T47D (cell line): ENCODE measurements at places on chromosomes 12 and 14.

- DNase-seq: no peak
These were observed 13.2 kb downstream of the TCL1B start for GRCh38 chr14:95699412-95699811.

DNA sequence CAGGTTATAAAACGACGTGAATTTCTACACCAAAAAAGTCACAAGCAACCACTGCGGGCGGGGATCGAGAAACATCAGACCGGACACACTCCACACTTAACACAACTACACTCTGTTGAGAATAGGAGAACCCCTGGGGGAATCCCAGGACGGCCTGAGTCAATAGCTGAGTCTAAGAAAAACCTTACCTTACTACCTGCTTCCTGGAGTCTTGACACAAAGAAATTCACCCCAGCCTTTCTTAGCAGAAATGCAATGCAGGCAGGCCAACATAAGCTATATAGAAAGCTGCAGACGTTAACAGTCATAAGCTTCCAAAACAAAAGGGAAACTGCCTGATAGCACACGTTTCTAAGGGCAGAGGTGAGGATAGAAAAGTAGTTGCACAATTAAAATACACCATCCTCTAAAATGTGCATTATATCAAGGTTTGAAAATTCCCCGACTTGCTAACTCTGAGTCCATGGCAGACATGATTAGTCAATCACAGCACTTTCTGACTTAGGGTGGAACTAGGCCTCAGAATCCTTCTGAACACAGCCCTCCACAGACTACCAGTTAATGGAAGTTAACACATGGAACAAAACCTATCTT is 68.0 kb downstream of the CCDC88C start:
- DNase-seq: no peak

DNA sequence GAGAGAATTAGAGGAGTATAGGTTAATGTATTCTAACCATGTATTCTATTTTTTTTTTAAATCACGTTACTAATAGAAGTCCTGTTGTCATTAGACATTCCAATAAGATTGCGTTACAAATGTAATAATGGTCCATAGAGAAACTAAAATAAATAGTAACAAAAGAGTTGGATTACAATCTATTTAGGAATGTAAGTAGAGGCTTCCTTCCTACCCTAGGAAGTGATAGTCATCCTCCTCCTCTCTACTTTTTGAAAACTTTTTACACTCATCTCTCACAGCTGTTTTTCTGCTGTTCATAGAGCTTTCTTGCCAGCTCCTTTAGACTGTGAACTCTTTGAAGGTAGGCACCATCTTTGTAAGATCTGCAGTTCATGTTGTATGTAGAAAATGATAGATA is 23.6 kb downstream of the TRHDE start:
- DNase-seq: no peak

DNA sequence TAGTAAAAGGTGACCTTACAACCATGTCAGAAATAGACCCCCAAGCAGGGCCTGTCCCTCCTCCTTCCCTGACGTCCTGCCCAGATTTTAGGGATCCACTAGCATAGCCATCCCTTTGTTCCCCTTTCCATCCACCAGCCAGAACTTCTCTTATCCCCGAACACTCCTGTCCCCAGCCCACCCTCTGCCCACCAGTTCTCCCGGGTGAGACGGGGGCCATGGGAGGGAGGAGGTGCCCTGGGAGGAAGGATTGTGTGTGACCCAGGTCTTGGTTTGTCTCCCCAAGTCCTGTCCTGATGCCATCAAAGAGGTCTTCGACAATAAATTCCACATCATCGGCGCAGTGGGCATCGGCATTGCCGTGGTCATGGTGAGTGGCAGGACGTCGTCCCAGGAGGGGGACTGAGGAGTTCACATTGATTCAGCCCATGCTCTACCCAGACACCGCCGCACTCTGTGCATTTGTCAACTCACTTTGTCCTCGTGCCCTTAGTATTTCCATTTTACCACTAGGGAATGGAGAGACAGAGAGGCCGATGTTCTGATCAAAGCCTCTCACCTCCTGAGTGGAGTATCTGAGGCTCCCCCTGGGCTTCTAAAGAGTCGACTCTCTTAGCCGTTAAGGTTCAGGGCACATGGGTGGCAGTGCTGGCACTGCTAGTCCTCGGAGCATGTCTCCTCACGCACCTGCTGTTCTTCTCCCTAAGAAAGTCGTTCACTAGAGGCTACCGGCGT is 35.9 kb downstream of the CD9 start:
- DNase-seq: no peak

DNA sequence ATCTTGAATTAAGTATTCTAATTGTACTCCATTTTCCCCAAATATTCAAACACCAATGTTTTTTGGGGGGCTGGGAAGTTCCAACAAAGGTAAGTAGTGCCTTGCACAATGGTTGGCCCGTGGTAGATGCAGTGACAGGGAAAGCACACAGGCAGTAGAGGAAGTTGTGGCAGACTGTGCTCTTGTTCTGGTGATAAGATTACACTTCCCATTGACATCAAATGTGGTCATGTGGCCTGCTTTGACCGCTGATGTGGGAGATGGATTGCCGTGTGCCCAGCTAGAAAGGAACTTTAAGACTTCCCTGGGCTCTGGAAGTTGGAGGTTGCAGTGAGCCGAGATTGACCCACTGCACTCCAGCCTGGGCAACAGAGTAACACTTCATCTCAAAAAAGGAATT is 223.8 kb downstream of the VRK1 start:
- no peak for DNase-seq

GRCh38 chr12:2402073-2402579 is 349.3 kb downstream of the CACNA1C start:
- DNase-seq: no peak

- DNase-seq: no peak
These were observed 11.5 kb downstream of the NKX2-1 start for GRCh38 chr14:36508418-36509068.

- DNase-seq: no peak
These were observed 2.4 kb downstream of the SH2B3 start for GRCh38 chr12:111408116-111408440.

DNA sequence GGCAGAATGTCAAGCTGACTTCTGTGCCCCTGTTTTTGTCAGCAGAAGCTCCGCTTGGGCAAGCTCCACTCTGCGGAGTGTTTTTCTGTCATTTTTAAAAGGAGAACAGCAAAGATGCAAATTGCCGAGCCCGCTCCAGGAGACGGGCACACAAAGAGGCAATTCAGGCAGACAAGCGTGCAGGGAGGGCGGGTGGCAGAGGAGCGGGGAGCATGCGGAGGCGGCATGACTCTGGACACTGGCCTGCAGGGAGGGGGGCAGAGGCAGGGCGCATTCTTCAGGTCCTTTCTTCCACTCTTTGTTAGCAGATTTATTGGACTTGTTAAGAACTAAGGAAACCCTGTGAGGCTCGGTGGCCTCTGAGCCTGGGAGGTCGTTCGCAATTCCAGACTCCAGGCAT is 187.3 kb upstream of the RMST start:
- no peak for DNase-seq

DNA sequence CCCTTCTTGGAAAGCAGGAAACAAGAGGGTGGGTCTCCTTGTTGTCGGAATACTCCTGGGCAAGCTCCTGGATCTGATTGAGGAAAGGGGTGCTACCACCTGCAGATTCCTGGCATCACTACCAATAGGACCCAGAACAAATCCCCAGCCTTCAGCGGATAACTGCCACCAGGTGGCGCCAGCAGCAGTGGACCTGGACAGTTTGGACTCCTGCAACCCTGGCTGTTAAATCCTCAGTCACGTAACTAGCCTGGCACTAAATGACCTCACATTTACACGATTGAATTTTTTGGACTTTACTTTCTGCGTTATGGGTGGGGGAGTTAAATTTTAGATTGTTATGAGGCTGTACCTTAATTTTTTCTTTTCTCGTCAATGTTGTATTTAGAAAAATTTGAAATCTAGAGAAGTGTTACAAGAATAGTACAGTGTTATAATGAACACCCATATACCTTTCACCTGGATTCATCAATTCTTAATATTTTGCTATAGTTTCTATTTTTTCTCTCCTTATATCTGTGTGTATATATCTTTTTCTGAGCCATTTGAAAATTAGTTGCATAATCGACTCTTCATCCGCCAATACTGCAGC is 95.6 kb downstream of the GAS2L3 start:
- DNase-seq: peak; percentile 87

DNA sequence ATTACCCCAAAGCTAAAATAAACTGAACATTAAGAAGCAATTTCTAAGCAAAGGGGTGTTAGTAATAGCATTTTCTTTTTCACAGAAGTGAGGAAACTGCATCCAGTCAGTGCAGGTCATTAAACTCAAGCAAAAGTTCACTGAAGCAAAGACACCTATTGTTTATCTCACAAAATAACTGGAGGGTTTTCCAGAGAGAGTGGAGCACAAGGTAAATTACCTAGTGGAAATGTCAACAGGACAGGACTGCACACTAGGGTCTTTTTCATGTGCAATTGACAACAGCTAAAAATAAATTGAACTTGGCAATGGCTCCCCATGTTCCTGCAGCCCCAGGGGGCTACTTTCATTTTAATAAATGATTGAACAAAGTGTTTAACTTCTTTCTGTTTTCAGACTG is 742.0 kb downstream of the GALC start:
- DNase-seq: no peak

DNA sequence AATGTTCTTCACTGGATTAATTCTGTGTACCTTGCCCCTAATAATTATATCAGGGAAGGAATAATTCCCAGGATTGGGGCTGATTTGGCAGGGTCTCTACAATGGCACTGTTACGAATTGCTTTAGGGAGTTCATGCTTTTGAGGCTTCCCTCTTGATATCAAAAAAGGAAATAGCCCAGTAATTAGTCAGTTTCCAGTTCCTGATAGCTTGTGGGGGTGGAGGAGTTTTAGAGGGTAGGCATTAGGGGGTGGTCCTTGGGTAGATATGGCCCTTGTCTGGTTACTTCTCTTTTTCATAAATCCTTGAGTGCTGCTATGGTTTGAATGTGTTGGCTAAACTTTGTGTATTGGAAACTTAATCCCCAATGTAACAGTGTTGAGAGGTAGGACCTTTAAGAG is 6.1 kb upstream of the SRSF5 start:
- DNase-seq: no peak

DNA sequence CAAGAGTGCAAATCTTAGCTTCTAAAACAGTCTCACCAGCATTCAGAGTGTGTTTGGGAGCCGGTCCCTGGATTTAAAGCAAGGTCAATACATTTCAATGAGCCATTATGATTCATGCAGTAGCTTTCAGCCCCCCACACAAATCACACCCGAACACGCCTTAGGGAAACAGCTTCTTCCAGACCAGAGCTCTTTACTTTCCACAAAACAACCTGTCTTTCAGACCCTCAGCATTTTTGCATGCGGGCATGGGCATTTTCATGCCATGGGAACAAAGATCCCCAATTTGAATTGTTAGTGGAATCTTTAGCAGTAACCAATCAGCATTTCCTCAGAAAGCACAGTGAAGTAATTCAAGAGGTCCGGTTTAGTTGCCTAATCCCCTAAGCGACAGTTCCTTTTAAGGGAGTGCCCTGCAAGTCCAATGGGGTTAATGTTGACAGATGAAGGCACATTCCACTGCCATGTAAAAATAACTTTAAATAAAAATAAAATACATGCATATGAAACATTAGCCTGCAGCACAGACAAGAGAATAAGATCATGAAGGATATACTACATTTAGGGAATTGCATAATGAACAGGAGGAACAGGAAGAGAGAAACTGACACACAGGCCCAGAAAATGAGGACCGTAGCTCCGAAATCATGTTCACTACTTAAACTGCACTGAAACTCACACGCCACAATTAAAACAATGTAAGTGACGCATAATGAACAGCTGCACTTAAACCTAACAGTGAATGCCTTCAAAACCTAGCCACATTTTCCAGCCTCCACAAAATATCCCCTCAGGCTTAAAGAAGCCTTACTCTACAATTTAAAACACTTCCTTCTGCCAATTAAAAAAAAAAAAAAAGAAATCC is 4.0 kb downstream of the VPS37B start:
- peak; percentile 46 for DNase-seq

DNA sequence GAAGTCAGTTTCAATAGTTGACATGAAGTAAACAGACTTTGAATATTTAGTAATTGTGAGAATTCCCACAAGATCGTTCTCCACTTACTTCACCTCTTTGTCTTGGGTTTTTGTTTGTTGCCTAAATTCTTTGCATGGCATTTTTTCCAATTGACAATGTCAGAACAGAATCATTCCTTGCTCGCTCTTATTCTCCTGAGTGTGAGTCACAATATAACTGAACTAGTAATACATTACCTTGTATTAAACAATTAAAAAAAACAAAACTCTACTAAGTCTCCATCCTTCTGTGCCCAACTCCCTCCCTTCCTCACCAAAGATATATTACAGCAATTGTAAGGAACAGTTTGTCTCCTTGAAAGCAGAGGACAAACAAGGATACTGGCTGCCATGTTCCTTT is 638.8 kb upstream of the NOVA1 start:
- no peak for DNase-seq

GRCh38 chr14:64841121-64841651 is 38.5 kb downstream of the SPTB start:
- DNase-seq: peak; percentile 71

DNA sequence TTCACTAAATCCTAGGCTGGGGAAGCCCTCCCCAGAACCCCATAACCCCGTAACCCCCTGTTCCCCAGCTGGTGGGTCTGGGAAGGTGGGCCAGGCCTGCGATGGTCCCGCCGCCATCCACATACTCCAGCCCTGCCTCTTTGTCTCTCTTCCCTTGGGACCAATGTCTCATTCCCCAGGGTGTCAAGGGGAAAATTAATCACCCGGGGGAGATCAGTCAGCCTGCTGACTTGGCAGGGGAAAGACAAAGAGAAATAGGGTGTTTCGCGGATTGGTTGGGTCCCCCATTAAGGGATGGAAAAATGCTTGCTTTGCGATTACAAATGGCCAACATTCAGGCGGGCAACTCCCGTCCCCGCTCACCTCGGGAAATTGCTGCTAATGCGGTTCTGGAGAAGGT is 60.6 kb upstream of the LHX5 start:
- DNase-seq: no peak

- DNase-seq: no peak
These were observed 24.9 kb upstream of the PPP2R5C start for GRCh38 chr14:101736585-101736984.

- no peak for DNase-seq
These were observed 261.9 kb downstream of the RAD51B start for GRCh38 chr14:68081489-68081888.

DNA sequence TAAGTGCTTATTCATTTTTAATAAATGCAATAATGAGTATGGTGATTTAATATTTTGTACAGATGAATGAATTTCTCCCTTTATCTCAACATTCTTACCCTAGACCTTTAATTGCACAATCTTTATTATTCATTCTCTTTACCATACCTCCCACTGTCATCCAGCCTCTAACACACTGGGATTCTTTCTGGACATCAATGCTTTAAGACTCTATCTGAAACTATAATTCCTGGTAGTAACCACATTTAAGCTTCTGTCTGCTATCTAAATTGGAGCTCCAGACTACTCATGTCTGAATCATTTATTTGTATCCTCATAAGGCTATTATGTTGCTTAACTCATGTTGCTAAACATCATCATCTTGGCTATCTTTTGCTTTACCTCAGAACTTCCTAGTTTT is 270.2 kb downstream of the ALG10B start:
- DNase-seq: no peak
